ENCODE measurements at places on chromosomes 4 and X.

DNA sequence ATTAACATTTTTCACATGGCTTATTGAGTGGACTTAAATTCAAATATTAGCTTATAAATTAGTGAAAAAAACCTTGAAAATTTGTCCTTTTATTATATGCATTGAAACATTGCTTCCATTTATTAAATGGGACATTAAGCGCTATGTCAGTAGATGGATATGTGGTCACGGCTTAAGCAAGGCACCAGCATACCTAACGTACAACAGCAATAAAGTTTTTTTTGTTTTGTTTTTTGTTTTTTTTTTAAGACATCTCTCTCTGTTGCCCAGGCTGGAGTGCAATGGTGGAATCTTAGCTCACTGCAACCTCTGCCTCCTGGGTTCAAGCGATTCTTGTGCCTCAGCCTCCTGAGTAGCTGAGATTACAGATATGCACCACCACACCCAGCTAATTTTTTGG is 31.6 kb downstream of the PGM2 start:
- no peak for DNase-seq

DNA sequence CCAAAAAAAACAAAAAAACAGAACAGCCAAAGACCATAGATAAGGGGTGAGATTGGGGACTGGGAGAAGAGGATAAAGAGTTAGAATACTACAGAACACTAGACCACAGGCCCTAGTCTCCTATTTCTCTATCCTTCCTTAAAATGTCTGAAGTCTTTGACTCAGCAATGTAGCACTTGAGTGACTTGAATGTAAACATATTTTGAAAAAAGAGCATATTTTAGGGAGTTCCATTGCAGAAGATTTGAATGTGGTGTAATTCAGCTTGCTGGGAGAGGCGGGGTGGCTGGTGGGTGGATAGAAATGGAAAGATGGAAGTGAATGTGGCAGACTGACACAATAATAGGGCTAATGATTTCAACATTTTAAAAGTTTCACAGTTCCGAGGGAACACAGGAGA is 144.9 kb downstream of the CHIC2 start:
- DNase-seq: no peak

- DNase-seq: no peak
Measured at GRCh38 chrX:154484255-154485149, 1.9 kb downstream of the UBL4A start.

DNA sequence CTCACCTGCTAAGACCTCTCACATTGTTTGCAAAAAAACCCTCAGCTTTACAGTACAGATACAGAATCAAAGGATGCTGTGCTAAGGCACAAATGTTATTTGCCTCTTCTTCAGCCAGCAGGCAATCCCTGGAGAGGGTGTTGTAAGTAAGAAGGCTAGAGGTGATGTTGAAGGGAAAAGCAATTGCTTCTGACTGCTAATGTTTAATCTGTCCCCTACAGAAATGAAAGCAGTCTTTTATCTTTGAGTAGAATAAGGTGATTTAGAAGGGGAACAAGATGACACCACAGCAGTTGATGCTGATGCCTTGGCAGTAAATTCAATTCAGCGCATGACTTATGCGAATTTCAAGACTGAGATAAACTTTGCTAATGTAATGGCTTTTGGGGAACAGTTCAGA is 1064.8 kb upstream of the IGFBP7 start:
- DNase-seq: no peak
